ENCODE measurements at places on chromosomes 6 and 20.

DNA sequence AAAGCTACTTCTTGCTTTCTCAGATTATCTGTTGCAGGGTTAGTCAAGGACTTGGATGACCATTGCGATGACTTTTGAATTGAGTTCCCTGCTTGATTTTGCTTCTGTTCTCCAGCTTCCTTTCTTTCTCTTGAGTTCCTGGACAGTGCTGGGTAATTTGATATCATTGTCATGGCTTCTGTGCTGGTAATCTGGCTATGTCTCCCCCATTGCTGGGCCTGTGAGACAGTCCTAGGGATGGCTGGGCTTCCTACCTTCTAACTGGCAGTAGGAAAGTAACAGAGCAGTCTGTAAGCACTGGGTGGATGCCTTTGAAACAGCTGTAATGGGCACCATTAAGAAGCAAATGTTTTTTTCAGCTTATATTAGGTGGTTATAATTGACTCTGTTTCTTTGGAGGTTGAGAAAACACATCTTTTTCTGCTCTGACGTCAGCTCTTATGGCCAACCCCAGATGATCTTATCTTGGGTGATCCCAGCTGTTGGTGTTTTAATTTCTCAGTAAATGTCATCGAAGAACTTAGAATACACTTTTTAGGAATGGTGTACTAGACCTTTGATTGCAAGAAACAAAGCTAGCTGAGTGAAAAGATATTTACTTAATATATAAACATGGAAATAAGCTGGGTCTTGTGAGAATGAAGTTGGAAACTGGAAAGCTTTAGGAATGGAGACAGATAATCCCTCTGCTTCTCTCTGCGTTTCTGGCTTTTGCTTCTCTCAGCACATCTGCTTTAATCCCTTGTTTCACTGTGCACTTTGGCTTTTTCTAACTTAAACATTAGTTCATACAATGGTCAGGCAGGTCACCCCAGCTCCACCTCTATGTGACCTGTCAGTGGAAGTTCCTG is 195.0 kb upstream of the MAN1A1 start:
- DNase-seq = no peak

- DNase-seq = no peak
- peaks cover 5% of the 10 kb centered on the region for H3K4me1 ChIP-seq
- peak overlapping the region; percentile 40 for H3K27ac ChIP-seq
Observed at GRCh38 chr20:57658447-57658832, 38.2 kb upstream of the ZBP1 start.

- DNase-seq = no peak
- no peaks in the 10 kb centered on the region for H3K27me3 ChIP-seq
- no peak overlapping the region for H3K4me3 ChIP-seq
- no peak overlapping the region for H3K27ac ChIP-seq
- H3K36me3 ChIP-seq = peaks cover 54% of the 10 kb centered on the region
- no peaks in the 10 kb centered on the region for H3K4me1 ChIP-seq
Observed at GRCh38 chr6:3005077-3005476, 5.4 kb downstream of the NQO2 start.

DNA sequence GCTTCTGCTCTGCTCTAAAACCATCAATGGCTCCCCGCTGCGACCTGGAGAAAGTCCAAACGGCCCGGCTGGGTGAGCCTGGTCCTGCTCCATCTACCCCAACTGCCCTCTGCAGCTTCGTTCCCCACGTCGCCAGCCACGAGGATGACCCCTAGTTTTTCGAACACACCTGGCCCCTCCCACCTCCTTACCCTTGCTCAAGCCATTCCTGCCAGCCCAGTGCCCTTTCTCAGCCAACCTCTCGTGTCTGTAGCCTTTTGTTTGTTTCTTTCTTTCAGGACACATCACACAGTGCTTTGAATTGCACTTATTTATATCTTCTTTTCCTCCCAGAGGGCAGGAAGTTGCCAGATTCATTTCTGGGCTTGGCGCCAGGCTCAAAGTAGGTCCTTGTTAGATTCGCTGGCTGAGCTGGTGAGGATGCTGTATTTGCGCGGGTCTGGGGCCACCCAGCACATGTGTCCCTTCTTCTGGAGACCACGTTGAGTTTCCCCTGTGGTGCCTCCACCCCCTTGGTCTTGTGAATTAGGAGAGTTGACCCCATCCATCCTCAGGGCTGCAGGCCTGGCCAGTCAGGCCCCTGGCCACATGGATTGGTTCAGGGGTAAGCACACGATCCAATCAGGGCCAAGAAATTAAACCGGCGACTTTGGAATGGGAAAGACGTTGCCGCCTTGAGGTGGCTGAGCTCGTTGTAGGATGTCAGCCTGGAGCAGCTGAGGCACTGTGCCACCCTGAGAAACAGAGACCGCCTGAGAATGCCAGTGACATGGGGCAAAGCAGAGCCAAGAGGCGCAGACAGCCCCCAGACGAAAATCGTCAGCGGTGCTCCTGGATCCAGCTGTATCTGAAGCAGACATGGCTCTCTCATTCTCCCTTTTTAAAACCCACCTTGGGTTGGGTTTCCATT is 156.0 kb downstream of the CEBPB start:
- peaks cover 22% of the 10 kb centered on the region for H3K4me1 ChIP-seq
- peak overlapping the region; percentile 77 for H3K27ac ChIP-seq
- DNase-seq = peak; percentile 93
- no peaks in the 10 kb centered on the region for H3K36me3 ChIP-seq
- no peaks in the 10 kb centered on the region for H3K27me3 ChIP-seq

Data from ascending aorta (tissue), 2 donors.